ENCODE measurements at places on chromosomes 13 and 19. TPM values are rescaled to one million over a fixed set of nuclear protein-coding genes. Genes with fewer than 3 reads are reported as not detected.

The KLK15 gene
- total RNA-seq, result not detected

The SULT2A1 gene
- not detected for total RNA-seq

The TRPC4 gene
- 4.2 TPM for total RNA-seq

- no peaks in the 10 kb centered on the region for H3K36me3 ChIP-seq
- no peaks in the 10 kb centered on the region for H3K27me3 ChIP-seq
- no peak overlapping the region for H3K4me3 ChIP-seq
Observed at GRCh38 chr13:25153736-25154135, 18.4 kb downstream of the AMER2 start.

DNA sequence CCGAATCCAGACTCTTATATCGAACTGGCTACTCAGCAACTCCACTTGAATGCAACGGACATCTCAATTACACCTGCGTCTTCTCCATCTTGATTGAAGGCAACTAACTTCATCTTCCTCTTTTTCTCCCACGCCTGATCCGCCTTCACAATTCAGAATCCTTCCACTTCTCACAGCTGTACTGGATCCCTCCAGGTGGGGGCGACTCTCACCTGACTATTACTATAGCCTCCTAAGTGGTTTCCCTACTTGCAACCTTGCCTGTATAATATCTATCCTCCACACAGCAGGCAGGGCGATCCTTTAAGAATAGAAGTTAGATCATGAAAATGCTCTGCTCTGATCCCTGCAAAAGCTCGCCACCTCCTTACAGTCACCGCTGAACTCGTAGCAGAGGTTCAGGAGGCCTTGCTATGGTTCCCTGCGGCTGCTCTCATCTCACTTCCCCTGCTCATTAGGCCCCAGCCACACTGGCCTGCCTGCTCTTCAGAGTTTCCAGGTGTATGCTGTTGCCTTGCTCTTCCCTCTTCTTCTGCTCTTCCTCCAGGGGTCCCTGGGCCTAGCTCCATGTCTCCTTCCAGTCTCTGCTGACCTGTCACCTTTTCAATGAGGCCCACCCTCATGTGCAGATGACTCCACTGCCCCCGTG, 31.9 kb downstream of the RFXAP start:
- H3K4me1 ChIP-seq, result peaks cover 5% of the 10 kb centered on the region
- H3K27ac ChIP-seq, result no peak overlapping the region
- no peaks in the 10 kb centered on the region for H3K27me3 ChIP-seq
- H3K36me3 ChIP-seq, result no peaks in the 10 kb centered on the region
- DNase-seq, result no peak

DNA sequence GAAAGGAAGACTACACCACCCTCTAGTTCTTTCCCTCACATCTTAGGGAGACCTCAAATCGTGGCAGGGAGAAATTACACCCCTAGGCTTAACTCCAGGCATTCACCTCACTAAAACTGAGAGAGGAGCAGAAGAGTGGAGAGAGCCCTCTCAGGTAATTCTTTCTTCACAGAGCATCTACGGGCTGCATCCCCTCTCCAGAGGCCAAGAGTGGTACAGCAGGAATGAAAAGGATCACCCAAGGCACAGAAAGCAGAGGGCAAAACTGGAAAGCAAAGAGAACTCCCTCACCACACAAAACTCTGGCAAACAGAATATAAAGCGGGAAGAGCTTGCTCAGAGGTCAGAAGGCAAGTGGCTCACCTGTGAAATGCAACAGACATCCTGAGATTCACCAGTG, 661.2 kb downstream of the TBC1D4 start:
- no peaks in the 10 kb centered on the region for H3K36me3 ChIP-seq
- H3K27me3 ChIP-seq, result no peaks in the 10 kb centered on the region
- H3K27ac ChIP-seq, result no peak overlapping the region
- no peak overlapping the region for H3K4me3 ChIP-seq

DNA sequence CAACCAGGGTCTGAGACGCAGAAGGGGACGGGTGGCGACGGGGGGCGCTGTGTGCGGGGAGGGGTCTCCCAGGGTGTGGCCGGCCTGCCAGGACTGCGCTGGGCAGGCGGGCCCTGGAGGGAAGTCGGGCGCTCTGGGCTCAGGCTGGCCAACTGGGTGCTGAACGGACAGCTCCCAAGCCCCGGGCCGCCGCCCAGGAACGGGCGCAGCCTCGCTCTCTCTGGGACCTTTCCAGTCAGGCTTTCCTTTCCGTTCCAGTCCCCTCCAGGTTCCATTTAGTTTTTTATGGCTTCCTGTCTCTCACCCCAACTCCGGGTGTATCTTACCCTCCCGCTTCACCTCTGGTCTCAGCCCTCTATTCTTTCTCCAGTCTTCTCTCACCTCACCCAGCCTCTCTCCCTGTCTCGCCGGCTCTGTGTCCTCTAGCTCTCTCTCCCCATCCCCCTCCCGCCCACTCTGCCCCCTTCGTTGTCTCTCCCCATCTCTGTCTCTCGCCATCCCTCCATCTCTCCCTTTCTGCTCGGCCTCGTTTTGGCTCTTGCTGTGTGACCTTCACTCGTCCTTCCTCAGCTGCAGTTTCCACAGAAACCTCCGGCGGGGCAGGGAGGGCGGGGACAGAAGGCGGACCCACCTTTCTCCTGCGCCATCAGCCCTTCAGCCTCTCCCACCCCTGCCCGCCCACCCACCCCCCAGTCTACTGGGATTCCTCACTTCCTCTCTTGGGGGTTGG, 3.3 kb upstream of the ATP1A3 start:
- H3K36me3 ChIP-seq, result no peaks in the 10 kb centered on the region
- H3K27ac ChIP-seq, result no peak overlapping the region
- no peak for DNase-seq
- peaks cover 40% of the 10 kb centered on the region for H3K27me3 ChIP-seq

- H3K4me3 ChIP-seq, result no peak overlapping the region
- DNase-seq, result no peak
- no peaks in the 10 kb centered on the region for H3K36me3 ChIP-seq
- no peak overlapping the region for H3K27ac ChIP-seq
- H3K27me3 ChIP-seq, result peaks cover 51% of the 10 kb centered on the region
Observed at GRCh38 chr19:50777830-50778303, 7.6 kb downstream of the GPR32 start.

GRCh38 chr19:14004619-14005348, 1.3 kb downstream of the RFX1 start:
- peaks cover 37% of the 10 kb centered on the region for H3K4me1 ChIP-seq
- H3K36me3 ChIP-seq, result no peaks in the 10 kb centered on the region
- peak overlapping the region; percentile 94 for H3K4me3 ChIP-seq
- H3K27ac ChIP-seq, result peak overlapping the region; percentile 100
- DNase-seq, result no peak

GRCh38 chr13:49935171-49936074, 717 bp downstream of the SPRYD7 start:
- DNase-seq, result no peak
- no peaks in the 10 kb centered on the region for H3K27me3 ChIP-seq
- peaks cover 3% of the 10 kb centered on the region for H3K36me3 ChIP-seq
- peak overlapping the region; percentile 96 for H3K4me3 ChIP-seq
- H3K4me1 ChIP-seq, result peaks cover 70% of the 10 kb centered on the region
- H3K27ac ChIP-seq, result peak overlapping the region; percentile 94

- no peaks in the 10 kb centered on the region for H3K36me3 ChIP-seq
- H3K27ac ChIP-seq, result no peak overlapping the region
- H3K27me3 ChIP-seq, result no peaks in the 10 kb centered on the region
- DNase-seq, result no peak
- no peak overlapping the region for H3K4me3 ChIP-seq
Observed at GRCh38 chr19:9485140-9485539, 13.3 kb downstream of the ZNF560 start.

- no peak overlapping the region for H3K27ac ChIP-seq
- DNase-seq, result no peak
- no peaks in the 10 kb centered on the region for H3K27me3 ChIP-seq
- H3K4me3 ChIP-seq, result no peak overlapping the region
- H3K4me1 ChIP-seq, result peaks cover 9% of the 10 kb centered on the region
Observed at GRCh38 chr13:36051082-36051481, 80.1 kb downstream of the DCLK1 start.

GRCh38 chr19:658916-659839, 3.8 kb downstream of the RNF126 start:
- DNase-seq, result no peak
- peaks cover 85% of the 10 kb centered on the region for H3K4me1 ChIP-seq
- H3K27me3 ChIP-seq, result no peaks in the 10 kb centered on the region

GRCh38 chr13:26485288-26485687, 72.2 kb upstream of the WASF3 start:
- H3K4me1 ChIP-seq, result peaks cover 9% of the 10 kb centered on the region
- peak overlapping the region; percentile 47 for H3K27ac ChIP-seq
- no peaks in the 10 kb centered on the region for H3K36me3 ChIP-seq
- no peaks in the 10 kb centered on the region for H3K27me3 ChIP-seq
- no peak overlapping the region for H3K4me3 ChIP-seq
